Colonic mucosa (tissue), 4 donors: ENCODE measurements at places on chromosomes 5 and 9.

- no peak overlapping the region for H3K4me3 ChIP-seq
- peaks cover 45% of the 10 kb centered on the region for H3K27me3 ChIP-seq
- no peaks in the 10 kb centered on the region for H3K36me3 ChIP-seq
These were observed 133.8 kb downstream of the TMEM174 start for GRCh38 chr5:73306741-73307275.

DNA sequence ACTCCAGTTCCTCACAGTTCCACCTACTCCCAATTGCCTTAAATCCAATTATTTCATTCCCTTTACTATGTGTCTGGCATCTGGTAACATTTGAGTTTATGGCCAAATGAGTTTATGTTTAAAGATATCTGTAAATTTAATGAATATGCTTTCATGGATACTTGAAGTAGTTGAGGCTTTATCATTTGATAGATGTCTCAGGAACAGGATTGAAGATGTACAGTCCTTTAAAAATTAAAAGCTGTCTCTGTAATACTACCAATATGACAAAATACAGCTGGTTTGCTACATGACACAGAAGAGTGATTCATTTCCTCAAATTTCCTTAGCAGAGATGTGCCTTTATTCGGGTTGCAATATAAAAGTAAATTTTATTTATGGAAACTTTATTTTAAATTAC is 2326.0 kb upstream of the ACO1 start:
- no peaks in the 10 kb centered on the region for H3K36me3 ChIP-seq
- no peak overlapping the region for H3K27ac ChIP-seq
- DNase-seq = no peak
- no peak overlapping the region for H3K4me3 ChIP-seq
- H3K27me3 ChIP-seq = no peaks in the 10 kb centered on the region

DNA sequence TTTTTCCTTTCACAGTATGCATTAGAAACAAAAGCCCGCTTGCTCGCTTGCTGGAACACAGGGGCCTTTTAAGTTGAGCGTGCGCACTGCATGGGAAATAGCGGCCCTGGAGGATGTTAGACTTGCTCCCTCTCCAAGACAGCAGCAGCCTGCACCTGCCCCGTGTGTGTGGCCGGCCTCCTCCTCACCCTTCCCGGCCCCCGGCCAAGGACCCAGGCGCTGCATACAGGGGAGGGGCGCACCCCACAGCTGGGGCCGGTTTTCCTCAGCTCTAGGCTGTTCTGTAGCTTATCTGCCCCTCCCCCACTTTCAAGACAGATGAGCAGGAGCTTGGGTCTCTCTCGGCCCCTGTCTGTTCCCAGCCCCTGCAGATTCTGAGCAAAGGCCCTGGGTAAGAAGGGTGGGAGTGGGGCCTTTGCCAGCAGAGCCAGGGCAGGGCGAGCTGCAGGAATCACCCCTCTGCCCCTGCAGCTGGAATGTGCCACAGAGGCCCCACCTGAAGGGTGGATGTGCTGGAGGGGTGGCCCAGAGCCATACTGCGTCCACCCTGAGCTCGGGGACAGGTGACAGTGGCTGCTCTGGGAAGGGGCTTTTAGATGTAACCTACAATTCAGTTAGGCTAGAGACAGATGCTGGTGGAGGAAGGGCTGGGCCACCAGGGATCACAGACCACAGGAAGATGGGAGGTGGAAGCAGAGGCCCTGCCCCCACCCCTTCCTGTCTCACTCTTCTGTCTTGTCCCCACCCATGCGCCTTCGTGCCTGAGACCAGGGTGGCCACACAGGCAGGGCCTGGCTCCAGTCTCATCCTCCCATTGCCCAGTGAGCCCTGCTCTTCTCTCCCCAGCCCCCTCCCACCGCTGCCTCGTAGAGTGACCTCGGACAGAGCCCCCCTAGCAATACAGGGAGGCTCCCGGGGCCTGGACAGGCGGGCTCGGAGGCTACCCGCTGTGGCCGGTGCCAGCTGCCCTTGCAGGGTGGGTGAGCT is 132.4 kb downstream of the DAB2IP start:
- H3K27me3 ChIP-seq = no peaks in the 10 kb centered on the region
- peaks cover 15% of the 10 kb centered on the region for H3K36me3 ChIP-seq
- no peak overlapping the region for H3K27ac ChIP-seq
- no peak overlapping the region for H3K4me3 ChIP-seq
- DNase-seq = no peak
- no peaks in the 10 kb centered on the region for H3K4me1 ChIP-seq

DNA sequence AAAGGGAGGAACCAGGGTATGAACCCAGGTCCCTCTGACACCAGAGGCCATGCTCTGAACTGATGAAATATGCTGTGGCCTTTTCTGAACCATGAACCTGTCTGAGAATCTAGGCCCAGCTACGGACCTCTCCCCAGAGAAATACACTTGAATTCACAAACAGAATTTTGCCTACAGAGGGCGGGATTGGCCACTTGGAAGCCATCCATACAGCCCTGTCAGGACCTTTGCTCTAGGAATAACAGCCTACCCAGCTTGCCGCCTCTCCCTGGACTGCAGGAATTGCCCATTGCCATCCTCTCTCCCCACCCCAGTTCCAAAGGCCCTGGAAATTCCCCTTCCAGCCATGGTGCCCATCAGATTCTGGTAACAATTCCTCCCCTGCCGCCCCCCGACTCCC is 26.6 kb downstream of the MORN5 start:
- no peaks in the 10 kb centered on the region for H3K4me1 ChIP-seq
- DNase-seq = peak; percentile 65
- no peak overlapping the region for H3K4me3 ChIP-seq
- H3K27me3 ChIP-seq = no peaks in the 10 kb centered on the region
- no peaks in the 10 kb centered on the region for H3K36me3 ChIP-seq

DNA sequence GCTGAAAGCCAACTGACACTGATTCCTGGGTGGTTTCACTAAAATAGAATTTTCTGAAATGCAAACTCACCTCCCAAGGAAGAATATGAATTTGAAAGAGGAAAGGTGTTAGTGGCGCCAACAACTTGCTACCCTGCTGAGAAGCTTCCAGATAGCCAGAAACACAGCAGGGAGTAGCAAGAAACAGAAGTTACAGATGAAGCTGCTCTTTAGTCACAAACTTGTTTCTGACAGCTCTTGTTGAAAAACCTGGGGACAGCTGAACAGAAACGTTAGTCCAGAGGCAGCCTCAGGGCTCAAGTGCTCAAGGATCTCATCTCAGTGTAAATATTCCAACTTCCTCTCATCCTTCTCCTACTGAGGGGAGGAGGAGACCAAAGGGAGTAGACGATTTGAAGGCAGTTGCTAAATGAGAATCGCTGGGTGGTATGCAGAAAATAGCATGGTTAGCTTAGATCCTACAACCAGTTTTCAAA is 184.1 kb downstream of the PDE4D start:
- peak overlapping the region; percentile 12 for H3K27ac ChIP-seq
- no peak for DNase-seq
- H3K36me3 ChIP-seq = no peaks in the 10 kb centered on the region
- no peak overlapping the region for H3K4me3 ChIP-seq
- H3K4me1 ChIP-seq = no peaks in the 10 kb centered on the region
- H3K27me3 ChIP-seq = no peaks in the 10 kb centered on the region

DNA sequence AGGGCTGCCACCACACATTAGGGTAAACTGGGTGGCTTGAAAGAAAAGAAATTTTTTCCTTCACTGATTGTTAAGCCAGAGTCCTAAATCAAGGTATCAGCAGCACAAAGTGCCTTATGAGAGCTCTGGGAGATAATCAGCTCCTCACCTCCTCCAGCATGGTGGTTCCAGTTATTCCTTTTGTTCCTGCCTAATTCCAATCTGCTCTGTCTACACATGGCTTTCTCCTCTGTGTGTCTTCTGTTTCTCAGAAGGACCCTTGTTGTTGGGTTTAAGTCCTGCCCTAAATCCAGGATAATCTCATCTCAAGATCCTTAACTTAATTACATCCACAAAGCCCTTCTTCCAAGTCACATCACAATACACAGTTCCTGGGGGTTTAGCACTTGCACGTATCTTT is 1352.0 kb upstream of the CDH9 start:
- H3K27ac ChIP-seq = no peak overlapping the region
- no peak overlapping the region for H3K4me3 ChIP-seq
- no peaks in the 10 kb centered on the region for H3K4me1 ChIP-seq
- H3K36me3 ChIP-seq = no peaks in the 10 kb centered on the region
- DNase-seq = no peak

DNA sequence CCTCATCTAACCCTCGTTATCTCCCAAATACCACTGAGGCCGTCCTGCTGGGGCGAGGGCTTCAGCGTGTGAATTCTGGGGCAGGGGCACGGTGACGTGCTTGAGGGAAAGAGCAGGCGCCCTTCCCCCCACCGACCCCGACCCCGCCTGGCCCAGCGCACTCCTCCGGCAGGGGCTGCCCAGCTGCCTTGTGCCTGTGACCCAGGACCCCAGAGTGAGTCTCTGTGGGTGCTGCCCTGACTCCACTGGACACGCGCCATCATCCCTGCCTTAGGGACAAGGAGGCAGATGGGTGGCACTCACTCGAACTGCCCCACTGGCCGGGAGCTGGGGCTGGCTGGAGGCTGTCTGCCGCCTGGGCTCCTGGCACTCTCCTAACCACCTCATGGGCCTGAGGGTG is 136.2 kb upstream of the LPCAT1 start:
- no peaks in the 10 kb centered on the region for H3K36me3 ChIP-seq
- no peak overlapping the region for H3K27ac ChIP-seq
- H3K4me1 ChIP-seq = no peaks in the 10 kb centered on the region

DNA sequence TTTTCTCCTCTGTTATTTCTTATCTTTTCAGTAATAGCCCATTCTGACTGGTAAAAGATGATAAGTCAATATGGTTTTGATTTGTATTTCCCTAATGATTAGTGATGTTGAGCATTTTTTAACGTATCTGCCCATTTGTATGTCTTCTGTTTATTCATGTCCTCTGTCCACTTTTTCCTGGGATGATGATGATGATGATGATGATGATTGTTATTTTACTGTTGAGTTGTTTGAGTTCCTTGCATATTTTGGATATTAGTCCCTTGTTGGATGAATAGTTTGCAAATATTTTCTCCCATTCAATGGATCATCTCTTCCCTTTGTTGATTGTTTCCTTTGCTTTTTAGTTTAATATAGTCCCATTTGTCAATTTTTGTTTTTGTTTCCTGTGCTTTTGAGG is 27.0 kb downstream of the UTP15 start:
- no peaks in the 10 kb centered on the region for H3K27me3 ChIP-seq
- no peaks in the 10 kb centered on the region for H3K4me1 ChIP-seq
- DNase-seq = no peak
- no peak overlapping the region for H3K4me3 ChIP-seq
- no peak overlapping the region for H3K27ac ChIP-seq
- no peaks in the 10 kb centered on the region for H3K36me3 ChIP-seq

- no peak for DNase-seq
- H3K27ac ChIP-seq = no peak overlapping the region
- no peak overlapping the region for H3K4me3 ChIP-seq
- peaks cover 4% of the 10 kb centered on the region for H3K27me3 ChIP-seq
These were observed 71.2 kb downstream of the AK8 start for GRCh38 chr9:132806723-132807421.

DNA sequence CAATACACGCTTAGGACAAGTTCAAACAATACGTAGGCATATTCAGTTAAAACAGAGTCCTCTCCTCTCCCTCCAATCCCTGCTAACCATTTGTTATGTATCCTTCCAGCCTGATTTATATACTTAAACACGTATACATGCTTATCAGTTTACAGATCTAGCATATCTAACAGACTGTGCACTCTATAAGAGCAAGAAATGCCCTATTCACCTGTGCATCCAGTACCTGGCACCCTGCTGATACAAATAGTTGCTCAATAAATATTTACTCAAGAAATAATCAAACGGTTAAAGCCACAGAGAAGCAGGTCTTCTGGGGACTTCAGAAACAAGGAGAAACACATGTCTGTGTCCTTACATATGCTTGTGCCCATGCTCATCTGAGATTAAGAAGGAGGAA is 55.9 kb downstream of the MLLT3 start:
- no peak overlapping the region for H3K4me3 ChIP-seq
- no peaks in the 10 kb centered on the region for H3K27me3 ChIP-seq
- peaks cover 5% of the 10 kb centered on the region for H3K4me1 ChIP-seq
- no peak overlapping the region for H3K27ac ChIP-seq
- no peaks in the 10 kb centered on the region for H3K36me3 ChIP-seq

DNA sequence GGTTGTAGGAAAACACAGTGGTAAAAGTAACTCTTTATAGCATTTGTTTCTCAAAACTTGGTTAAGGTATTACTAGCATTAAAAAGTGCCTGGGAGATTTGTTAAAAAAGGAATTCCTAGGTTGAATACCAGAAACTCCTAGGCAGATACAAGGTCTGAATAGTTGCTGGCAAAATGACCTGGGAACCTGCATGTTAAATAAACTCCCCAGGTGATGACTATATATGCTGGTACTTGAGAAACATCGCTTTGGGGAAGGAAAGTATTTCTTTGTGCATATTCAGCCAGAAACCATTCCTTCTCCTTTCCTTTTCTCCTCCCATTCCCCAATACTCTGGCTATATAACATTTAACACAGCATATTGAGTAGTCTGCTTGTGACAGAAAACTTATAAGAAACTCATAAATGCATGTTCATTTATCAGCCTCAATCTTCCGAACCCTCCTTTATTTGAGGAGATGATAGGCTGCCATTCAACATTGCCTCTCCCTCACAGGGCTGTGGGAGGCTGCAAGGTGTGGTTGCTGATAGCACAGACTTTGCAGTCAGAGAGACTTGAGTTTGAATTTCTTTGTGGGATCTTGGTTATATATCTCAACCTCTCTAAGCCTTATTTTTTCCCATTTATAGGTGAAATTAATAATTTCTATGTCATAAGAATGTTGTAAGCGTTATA is 28.7 kb downstream of the PCSK1 start:
- no peak overlapping the region for H3K27ac ChIP-seq
- H3K27me3 ChIP-seq = no peaks in the 10 kb centered on the region
- H3K4me3 ChIP-seq = no peak overlapping the region
- no peaks in the 10 kb centered on the region for H3K36me3 ChIP-seq

DNA sequence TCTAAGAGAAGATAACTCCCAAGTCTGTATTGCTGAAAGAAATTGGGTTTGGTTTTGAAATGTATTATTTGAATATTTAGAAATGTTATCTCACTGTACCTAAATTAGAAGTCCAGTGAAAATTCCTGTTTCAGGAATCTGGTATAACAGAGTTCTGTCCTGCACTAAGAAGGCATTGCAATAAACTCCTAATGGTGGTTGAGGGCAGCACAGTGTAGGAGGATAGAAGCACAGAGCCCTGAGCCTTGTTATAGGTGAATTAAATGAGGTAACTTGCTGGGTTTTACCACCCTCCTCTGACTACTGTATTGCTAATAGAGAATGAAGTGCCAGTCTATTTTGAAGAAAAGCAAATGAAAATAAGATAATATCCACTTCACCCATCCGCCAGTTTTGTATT is 143.4 kb downstream of the CD180 start:
- DNase-seq = no peak
- H3K4me1 ChIP-seq = peaks cover 7% of the 10 kb centered on the region
- no peaks in the 10 kb centered on the region for H3K27me3 ChIP-seq

- H3K27me3 ChIP-seq = no peaks in the 10 kb centered on the region
- no peak overlapping the region for H3K4me3 ChIP-seq
- H3K27ac ChIP-seq = no peak overlapping the region
- no peaks in the 10 kb centered on the region for H3K36me3 ChIP-seq
These were observed 216.6 kb downstream of the SGCD start for GRCh38 chr5:156543348-156544145.
